ENCODE measurements at places on chromosomes 7 and 10.

DNA sequence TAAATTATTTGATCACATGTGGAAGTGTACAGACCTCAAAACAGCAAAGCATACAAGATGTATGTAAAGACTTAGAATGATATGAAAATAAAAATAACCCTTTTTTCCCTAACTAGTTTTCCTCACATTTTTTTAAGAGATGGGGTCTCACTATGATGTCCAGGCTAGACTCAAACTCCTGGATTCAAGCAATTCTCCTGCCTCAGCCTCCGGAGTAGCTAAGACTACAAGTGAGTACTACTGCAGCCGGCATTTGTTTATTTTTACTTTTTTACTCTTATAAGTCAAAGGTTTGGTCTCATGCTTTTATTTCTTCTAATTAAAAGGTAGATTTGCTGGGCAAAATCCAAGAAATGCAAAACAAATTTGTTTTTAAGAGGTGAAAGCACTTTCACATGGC is 124.4 kb upstream of the ASAH2 start:
- DNase-seq, result no peak

GRCh38 chr10:28219251-28219650 is 83.6 kb downstream of the MPP7 start:
- DNase-seq, result no peak

- DNase-seq, result no peak
These were observed 35.7 kb downstream of the SMNDC1 start for GRCh38 chr10:110268971-110269370.

GRCh38 chr10:131068760-131069159 is 242.8 kb downstream of the TCERG1L start:
- no peak for DNase-seq

GRCh38 chr10:120039046-120039445 is 146.5 kb downstream of the SEC23IP start:
- no peak for DNase-seq

- DNase-seq, result no peak
These were observed 181.6 kb downstream of the PTPN20 start for GRCh38 chr10:47092831-47093230.

DNA sequence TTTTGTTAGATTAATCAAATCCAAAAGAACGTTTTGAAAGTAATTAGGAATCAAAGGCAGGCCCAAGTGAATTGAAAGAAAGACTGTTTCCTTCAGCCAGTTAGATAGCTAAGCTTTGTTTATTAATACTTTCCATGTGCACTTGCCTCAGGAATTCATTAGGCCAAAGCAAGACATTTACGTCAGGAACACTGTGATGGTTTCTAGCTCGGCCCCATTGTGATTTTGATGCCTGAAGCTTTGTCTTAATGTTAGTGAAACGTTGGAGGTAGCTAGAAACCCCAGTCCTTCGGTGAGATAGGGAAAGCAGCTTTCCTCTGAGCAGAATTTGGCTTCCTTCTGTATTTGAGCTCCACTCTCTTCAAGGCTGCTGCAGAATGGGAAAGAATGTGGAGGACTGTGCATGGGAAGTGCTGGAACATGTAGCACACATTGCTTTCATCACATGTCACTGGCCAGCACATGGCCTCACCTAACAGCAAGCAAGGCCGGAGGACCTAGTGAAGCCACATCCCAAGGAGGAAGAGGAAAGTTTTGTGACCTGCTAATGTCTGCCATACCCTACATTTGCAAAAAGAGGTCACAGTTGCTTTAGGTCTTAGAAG is 64.1 kb downstream of the PCGF5 start:
- DNase-seq, result no peak

GRCh38 chr7:7718492-7718891 is at the start of gene RPA3:
Gene RPA3 (minus strand): TSS chr7:7718607. CDS start chr7:7640418, 78,189 bp downstream.
- DNase-seq, result no peak

DNA sequence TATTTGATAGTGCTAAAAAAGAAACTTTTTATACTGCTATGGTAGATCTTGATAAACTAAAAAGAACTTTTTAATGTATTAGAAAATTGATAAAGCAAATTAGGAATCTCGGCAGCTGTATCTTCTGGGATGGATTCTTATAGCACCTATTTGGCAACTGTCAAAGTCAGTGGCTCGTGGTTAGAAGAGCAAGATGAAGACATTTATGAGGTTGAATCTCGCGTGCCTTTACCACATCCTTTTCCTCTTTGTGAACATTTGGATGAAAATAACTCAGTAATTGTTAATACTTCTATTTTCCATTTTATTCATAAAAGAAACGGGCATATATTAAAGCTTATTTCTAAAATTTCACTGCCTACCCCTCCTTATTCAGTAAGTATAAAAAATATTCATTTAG is 76.2 kb downstream of the CYP51A1 start:
- DNase-seq, result no peak

DNA sequence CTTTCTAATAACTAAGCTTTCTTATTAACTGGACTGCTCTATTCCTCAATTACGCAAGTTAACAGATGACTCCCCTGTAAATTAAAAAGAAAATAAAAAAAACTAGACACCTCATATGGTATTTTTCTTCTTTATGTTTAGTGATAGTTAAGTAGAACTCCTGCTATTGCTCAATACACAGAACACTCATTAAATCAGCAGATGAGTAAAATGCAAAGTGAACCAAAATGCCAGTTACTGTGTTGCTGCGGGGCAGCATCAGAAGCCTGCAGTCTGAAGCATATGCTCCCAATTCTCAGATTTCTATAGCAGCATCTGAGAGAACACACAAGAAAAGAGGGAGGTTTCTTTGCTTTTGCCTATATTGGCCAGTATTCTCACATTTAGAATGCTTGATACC is 28.4 kb downstream of the CDK6 start:
- DNase-seq, result no peak

DNA sequence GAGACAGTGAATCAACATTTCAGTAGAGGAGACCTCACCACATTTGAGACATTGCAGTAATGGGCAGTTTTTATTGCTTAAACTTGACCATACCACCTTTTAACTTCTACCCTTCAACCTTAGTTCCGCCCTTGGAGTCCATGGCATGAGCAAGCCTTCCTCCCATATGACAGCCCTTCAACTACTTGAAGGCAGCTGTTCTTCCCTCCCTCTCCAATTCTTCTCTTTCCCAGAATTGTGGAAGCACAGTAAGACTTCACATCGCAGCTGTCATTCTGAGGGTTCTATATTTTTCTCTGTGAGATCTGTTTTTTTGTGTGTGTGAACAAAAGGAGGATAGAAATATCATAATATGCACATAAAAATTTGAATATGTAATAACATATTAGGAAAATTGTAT is 2.2 kb upstream of the TSPAN12 start:
- no peak for DNase-seq

- no peak for DNase-seq
These were observed 27.5 kb downstream of the XPNPEP1 start for GRCh38 chr10:109895848-109896247.

- DNase-seq, result no peak
These were observed 36.9 kb upstream of the CDHR3 start for GRCh38 chr7:105926131-105926530.

GRCh38 chr10:66353422-66353821 is 572.4 kb upstream of the LRRTM3 start:
- no peak for DNase-seq
